CD4-positive, alpha-beta T cell treated with Interleukin-17A for 1 hour (primary cell): ENCODE measurements at places on chromosomes 5 and 9.

DNA sequence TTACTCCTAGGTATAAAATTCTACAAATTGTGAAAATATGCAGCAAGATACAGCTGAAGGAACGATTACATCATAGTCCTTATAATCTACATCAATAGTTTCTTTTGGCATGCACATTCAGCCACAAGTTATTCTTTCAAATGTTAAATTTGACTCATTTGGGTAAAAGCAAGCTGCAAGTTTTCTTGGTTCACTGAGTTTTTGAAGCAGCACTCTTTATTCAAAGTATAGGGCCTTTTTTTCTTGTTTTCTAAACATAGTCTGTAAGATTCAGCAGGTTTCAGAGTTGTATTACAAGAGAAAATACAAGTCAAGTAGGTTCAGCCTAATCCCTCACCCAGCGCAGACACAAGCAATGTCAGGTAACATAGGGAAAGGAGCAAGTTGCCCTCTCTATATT is 981.5 kb downstream of the PTPRD start:
- DNase-seq = no peak

DNA sequence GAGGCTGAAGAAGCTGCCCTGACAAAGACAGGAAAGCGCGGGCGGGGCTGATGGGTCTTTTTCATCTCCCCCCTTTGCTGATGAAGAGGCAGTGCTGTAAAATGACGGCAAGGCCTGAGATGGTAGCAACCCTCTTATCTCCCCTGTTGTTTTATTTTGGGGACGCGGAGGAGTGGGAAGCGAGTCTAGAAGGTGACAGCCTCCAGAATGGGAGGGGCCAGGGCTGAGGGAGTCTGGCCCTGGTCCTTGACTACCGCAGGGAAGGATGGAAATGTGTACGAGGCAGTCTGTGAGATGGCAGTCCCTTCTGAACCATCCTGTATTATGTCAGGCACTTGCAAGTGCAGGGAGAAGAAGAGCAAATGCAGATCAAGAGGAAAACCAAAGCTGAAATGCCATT is 46.1 kb upstream of the TCERG1 start:
- DNase-seq = no peak

DNA sequence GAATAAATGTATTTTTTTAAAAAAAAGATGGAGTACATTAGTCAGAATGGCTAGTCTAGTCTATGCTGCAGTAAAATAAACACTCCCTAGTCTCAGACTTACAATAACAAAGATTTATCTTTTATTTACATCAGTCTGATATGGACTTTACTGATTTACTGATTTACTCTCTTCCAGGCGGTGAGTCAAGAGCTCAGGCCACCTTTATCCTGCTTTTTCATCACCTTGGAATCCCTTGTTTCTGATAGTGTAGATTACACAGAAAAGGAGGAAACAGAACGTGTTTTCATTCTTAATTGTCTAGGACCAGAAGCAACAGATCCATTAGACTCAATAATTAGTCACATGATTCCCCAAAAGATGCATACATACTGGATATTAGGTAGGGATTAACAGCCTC is 290.1 kb upstream of the TRPC7 start:
- DNase-seq = no peak

DNA sequence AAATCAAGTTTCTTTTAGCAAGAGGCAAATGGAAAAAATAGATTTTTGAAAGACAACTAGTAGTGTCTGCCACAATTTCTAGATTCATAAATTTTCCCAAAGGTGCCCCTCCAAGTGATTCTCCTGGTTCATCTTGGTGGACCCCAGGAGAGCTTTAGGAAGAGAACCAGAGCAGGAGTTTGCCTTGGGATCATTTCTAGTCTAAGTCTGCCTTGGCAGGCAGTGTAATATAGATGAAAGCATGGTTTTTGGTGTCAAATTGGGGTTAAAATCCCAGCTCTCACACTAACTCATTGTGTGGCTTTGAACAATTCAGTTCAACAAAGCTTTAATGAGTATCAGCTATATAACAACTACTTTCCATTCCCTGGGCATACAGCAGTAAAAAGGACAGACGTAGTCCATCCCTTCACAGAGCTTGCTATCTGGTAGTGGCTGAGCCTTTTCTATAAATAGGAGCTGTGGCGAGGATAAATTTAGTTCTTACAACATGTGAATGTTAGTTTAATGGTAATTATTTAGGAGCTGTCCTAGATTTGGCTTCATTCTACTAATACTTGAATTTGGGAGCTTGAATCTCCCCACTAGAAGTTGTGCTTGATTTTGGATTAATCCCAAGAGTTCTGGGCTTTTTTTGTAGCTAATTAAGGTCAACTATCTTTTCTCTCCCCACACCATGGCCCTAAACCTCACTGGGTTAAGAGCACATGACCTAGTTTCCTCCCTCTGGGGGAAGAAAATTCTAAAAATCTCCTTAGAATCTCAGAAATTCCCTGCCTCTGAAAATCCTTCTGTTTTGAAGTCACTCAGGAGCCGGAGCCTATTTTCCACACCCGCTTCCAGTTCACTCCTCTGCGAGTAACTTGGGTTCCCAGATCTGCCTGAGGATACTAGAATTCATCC is 197.8 kb downstream of the PCSK1 start:
- no peak for DNase-seq

DNA sequence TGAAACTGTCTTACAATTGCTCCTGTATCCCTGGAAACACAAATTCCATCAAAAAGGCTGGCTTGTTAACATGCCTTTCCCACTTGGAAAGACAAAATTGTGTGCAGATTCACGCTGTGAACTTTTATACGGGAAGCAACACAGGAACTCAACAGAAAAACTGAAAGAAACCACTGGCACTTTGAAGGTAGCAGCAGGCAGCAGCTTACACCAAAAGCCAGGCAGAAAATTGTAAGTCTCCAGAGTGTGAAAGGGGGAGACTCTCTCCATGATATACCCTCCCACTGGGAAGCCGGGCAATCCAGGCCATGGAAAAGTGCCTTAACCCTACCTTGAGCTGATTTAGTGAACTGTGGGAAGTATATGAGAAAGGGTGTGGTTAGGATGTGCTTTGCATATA is 943.7 kb downstream of the CDH18 start:
- DNase-seq = no peak

- no peak for DNase-seq
Observed at GRCh38 chr5:122882831-122883230, 37.4 kb downstream of the SNX24 start.

DNA sequence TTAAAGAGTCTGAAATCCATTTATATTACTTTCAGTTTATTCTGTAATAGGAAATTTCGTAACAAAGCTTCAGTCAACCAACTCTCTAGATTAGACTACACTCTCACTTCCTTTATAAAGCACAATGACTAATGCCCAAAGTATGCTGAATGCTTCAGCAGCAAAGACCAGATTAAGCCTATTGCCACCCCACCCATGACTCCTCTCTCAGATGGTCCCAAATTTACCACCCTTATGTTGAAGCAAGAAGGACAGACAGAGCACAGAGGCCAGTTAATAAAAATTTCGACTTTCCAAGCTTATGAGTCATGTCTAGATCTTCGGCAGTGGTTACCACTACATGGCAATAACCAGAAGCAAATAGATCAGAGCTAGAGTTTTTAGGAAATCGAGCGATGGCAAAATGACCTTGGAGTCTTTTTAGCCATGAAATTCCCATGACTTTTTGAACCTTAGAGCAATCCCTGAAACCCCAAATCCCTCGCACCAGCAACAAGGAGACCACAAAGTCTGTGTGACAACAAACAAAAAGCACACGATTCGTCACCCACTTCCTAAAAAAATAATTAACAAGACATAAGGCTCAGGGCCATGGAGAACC is 287.8 kb upstream of the RASA1 start:
- DNase-seq = peak; percentile 2
